NCI-H2029 treated with DMSO at 0.1 percent for 48 hours (cell line): ENCODE measurements at places on chromosomes 2 and 18.

- no peak for DNase-seq
Measured at GRCh38 chr2:48355494-48355893, 174.5 kb upstream of the STON1 start.

GRCh38 chr2:239760596-239760995 is 264.5 kb downstream of the NDUFA10 start:
- DNase-seq = no peak

GRCh38 chr18:76410033-76410432 is 85.0 kb downstream of the ZNF516 start:
- no peak for DNase-seq

DNA sequence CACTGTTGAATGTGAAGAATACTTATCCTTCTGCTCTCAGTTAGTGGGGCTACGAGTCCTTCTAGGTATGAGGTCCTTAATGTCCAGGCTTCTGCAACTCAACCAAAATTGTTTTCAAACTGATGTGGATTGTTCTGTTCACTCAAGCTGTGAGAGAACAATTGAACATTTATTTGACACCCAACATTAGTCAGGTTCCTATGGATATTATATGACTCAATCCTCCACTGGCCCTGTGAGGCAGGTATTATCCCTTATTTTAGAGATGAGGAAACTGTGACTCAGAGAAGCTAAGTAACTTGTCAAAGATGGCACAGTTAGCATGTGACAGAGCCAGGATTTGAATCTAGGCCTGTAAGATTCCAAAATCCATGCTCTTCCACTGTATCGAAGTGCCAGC is 1.2 kb upstream of the LYG2 start:
- DNase-seq = no peak

DNA sequence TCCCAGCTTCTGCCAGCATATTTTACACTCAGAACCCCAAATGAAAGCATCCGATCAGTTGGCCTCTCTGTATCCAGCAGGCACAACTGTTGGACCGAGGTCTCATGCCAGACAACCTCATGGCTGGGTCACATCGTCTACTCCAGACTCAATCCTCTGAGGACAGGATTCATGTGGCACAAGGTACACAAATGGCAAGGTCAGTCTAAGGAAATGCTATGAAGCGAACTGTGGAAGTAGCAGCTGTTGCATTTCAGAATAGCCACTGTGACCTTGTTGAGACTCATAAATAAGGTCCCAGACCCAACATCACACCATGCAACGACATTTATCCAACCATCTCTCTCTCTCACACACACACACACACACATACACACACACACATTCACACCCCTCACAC is 7.1 kb upstream of the FZD7 start:
- DNase-seq = no peak

- no peak for DNase-seq
Measured at GRCh38 chr18:30343090-30343489, 699.5 kb downstream of the DSC3 start.

DNA sequence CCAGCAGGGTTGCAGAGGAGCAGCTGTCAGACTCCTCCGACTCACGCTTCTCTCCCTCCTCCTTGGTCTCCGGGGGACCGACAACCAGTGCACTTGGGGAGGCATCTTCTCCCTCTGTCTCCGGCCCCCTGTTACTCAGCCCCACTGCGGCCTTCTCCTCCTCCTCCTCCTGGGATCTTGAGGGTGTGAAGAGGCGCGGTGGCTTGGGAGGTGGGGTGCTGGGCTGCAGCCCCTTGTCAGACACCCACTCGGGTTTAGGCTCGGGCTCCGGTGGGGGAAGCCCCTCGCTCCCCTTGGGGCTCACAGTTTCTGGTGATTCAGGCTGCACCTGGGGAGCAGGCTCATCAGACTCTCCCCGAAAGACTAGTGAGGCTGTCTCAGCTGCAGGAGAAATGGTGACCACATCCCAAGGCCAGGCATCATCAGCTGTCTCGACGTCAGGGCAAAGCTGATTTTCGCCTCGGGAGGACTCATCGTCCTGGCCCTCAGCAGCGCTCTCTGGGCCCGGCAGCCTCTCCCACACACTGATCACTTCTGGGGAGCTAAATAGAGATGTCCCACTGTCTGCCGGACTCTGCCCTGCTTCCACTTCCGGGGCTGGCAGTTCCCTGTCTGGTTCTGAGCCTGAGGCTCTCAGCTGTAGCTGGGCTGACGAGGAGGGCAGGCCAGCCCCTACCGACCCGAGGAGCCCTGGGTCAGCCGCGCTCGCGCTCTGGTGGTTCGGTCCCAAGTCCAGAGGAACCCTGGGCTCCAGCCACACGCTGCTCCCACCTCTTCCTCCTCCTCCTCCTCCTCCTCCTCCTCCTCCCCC is 9.0 kb upstream of the SFXN5 start:
- DNase-seq = no peak
